Globus pallidus (tissue), 1 donor: ENCODE measurements at places on chromosomes 2 and 18.
A peak's percentile ranks its signal among the peaks of the same experiment; 100 is the strongest.

DNA sequence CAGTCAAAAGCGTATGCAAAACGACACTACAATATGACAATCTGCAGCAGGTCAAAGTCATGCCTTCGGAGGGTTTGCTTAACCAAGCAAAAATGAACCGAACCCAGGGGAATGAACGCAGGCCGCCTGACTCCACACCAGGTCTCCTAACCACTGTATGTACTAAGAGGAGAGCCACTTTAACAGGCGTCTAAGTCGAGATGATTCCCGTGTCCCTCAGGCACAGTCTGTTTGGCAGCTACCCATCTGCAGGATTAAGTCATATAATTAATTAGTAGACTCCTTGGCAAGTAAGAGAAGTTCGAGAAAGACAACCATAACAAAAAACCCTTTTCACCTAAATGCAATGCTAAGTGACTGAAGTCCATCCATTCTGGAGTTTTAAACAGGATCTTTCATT, 15.2 kb downstream of the CYB5A start:
- DNase-seq = no peak

DNA sequence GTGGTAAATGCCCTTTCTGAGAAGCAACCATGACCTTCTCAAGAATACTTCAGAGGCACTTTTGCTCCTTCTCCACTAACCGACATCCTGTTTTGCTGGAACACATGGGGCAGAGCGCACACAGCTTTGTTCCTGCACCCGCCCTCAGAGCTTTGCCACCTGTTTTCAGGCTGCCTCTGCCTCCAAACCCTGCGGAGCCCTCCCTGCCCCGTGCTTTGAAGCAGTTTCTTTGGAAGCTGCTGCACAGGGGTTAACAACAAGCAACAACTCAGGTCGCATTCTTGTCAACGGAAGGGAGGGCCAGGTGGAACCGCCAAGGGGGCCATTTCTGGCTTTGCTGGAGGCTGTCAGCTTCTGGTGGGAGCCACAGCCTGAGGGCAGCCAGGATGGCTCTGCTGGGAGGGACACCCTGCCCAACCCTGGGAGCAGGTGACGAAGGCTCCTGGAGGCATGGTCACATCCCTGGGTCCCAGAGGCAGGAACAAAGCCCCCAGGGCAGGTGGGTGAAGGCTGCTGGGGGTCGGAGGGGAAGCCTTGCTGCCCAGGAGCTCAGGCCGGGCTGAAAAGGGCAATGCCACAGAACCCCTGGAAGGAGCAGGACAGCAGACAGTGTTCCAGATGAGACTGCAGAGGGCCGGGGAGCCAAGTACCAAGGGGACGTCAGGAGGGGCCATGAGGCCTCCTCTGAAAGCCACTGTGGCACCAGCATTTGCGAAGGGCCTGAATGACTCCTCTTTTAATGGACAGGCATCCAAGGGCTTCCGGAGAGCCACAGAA, 46.8 kb downstream of the MRPS5 start:
- no peak for DNase-seq

DNA sequence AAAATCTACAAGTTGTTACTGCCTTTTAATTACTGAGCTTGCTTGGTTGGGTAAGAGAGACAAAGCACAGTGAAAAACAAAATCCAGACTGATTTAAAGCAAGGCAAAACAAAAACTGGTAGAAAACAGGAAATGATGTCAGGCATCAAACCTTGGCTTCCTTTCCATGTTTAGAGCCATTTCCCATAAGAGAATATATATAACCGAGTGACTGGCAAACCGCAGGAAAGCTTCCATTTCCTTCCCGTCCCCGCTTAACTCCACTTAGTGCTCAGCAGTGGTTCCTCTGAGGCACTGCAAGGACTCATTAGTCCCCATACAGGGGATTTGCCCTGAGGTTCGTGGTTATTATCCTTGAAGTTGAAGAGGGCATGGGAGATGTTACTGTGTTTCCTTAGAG, 446.3 kb downstream of the LPIN1 start:
- no peak for DNase-seq

GRCh38 chr18:7329016-7329415, 98.1 kb downstream of the LRRC30 start:
- DNase-seq = no peak

DNA sequence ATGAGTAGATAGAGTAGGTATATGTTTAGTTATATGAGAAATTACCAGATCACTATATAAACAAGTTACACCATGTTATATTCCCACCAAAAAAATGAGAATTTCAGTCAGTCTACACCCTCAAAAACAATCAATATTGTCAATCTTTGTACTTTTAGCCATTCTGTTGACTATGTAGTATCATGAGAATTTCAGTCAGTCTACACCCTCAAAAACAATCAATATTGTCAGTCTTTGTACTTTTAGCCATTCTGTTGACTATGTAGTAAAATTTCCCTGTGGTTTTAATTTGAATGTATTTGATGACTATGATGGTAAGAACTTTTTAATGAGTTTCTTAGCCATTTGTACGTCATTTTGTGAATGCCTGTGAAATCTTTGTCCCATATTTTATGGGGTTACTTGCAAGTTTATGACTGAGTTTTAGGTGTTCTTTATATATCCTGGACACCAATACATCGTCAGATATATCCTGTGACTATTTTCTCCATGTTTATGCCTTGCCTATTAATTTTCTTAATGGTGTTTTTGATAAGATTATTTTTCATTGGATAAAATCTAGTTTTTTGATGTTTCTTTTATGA, 528.4 kb upstream of the SPHKAP start:
- DNase-seq = no peak

GRCh38 chr18:80198994-80199748, 48.1 kb downstream of the PARD6G start:
- no peak for DNase-seq

GRCh38 chr2:200860092-200860795, 4.2 kb downstream of the CLK1 start:
- DNase-seq = peak; percentile 45

DNA sequence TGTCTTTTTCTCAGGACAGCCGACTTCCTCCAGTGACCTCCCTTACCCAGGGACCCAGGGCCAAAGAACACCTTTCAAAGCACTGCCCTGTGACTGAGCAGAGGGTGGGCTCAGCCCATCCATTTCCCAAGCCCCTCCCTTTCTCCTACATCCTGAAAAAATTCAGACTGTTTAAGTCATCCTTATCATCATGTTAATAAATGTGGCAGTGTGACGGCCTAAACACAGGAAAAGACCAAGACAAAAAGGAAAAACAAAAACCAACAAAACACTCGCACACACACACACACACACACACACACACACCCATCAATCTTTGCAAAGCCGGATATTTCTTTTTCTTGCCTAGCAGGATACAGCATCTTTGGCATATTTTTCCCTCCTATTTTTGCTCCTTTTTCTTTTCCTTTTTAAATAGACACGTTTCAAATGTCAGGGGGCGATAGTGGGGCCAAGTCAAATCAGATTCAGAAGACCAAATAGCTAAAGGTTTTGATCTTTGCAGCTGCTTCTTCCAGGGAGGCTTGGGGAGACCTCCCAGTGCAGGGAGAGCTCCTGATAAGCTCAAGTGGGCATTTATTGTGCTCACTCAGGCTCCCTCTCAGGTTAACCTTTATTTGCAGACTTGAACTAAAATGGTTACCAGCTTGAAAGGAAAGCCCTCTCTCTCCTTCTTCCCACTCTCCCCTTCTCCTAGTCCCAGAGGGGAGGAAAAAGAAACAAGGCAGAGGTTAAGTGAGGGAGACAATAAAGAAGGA, 39.5 kb upstream of the NRP2 start:
- DNase-seq = no peak

DNA sequence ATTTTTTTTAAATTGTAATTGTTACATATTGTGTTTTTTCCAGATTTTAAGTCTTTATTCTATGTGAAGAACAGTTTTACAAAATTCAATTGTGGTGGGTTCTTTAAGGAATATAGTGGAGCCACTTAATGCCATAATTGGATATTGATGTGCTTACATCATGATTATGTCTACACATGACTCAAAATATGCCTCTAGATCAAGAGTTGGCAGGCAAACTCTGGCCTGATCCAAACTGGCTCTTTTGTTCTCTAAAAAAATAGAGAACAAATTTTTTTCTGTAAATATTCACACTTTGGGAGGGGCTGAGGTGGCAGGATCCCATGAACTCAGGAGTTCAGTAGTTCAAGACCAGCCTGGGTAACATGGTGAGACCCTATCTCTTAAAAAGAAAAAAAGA, 8.3 kb downstream of the EHBP1 start:
- DNase-seq = no peak

DNA sequence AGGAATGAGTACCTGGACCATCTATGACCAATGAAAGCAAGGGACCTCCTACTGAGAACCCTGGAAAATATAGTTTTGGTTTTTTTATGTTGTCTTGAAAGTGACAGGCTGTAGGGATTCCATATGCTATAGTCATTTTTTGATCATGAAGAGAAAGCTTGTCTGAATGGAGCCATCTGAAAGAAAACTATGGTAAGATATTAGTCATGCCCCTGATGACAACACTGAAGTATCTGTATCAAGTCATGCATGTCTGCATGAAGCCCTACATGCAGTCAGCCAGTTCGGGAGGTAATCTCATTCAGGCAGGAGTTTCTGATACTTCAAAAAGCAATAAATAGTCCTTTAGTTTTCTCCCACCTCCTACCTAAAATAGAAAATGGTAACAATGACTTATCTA, 1042.0 kb downstream of the DPP10 start:
- no peak for DNase-seq

GRCh38 chr2:189091253-189091652, 88.3 kb downstream of the COL5A2 start:
- no peak for DNase-seq

- peak; percentile 40 for DNase-seq
Observed at GRCh38 chr18:22703883-22704585, 229.1 kb upstream of the RBBP8 start.

DNA sequence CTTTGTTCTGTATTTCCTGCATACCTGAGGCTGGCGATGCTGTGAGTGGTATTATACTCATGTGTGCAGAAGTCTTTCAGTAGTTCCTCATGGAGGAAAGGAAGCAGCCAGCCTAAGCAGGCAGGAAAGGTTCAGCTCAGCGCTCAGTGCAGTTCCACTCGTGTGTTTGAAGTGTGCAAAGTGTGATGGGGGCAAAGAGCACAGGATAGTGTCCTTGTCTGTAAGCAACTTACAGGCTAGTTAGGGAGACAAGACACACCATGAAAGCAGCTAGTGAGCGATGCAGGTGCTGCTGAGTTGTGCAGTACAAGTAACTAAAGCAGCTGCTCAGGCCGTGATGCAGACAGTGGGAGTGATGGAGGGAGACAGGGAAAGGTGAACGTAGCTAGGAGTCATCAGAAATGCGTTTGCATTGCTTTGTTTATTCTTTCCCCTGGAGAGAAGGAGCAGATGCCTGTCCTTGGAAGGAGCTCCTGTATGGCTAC, 146.2 kb downstream of the LDLRAD4 start:
- DNase-seq = no peak

- DNase-seq = peak; percentile 46
Observed at GRCh38 chr2:230068016-230068650, 591 bp downstream of the SLC16A14 start.

GRCh38 chr18:53984021-53984420, 240.4 kb downstream of the MBD2 start:
- no peak for DNase-seq

DNA sequence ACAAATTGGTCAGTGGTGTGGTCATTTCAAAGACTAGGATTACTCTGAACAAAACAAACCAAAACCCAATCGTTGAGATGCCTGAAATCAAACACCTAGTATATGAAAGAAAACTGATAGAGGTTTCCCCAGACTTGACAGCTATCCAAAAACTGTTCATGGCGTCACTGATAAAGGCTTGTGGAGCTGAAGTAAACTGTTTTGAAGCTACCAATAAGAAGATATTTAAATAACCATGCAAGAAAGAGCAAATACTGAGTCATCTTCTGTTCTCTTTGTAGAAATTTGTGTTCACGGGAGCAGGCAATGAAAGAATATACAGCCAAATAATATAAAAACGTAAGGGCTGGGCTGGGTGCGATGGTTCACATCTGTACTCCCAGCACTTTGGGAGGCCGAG, 7.5 kb upstream of the COLEC11 start:
- DNase-seq = no peak

DNA sequence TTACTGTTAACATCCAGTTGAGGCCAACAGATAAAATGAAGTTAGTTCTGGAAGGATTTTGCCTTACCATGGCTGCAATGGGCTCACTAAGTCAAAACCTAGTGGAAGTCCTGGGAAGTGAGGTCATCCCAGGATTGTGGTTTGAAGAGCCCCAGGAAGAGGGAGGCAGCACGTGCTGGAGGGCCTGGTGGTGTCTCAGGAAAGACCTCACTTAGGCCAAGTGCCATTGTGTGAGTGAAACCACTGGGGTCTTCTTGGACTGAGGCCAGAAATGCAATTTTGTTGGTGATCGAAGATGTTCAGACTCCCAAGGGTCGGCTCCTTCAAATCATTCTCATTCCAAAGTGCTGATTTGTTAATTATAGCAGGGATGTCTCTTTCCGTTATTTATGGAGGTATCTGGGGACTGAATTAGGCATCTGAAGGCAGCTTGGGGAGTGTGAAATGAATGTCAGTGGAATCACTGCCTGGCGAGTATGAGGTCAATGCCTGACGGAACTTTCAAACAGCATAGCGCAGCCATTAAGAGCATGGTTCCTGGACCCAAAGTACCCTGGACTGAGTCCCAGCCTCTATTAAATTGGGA, 60.0 kb downstream of the IL1R2 start:
- no peak for DNase-seq

DNA sequence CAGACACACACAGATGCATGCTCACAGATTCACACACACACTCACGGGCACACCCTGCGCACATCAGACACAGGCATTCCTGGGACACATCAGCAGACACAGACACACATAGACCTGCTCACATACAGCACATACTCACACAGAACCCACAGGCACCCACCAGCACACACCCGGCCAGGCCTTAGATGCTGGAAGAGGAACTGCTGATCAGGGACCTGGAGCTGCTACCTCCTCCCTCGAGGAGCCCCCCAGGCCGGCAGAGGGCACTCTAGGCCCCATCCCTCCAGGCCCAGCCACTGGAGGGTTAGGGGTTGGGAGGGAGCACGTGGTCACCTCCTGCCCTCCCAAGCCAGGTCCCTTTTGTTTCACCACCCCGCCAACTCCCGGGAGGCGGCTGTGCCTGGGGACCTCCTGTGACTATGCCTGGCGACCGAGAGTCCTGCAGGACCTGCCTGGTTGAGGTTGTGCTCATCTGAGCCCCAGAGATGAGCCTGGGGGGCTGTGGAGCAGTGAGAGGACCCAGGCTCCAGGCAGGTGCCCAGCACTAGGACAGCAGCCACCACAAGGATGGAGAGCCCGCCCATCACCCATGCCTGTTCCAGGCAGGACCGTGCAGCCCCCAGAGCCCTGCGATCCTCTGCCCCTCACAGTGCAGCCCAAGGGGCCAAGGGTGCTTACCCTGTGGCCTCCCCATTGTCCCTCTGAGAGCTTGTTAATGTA, 21.0 kb upstream of the PTMA start:
- peak; percentile 91 for DNase-seq

GRCh38 chr2:169139145-169139544, 69.8 kb downstream of the DHRS9 start:
- no peak for DNase-seq

GRCh38 chr18:63264871-63265270, 54.7 kb downstream of the BCL2 start:
- no peak for DNase-seq
